ENCODE measurements at places on chromosomes 1 and 21. TPM values are rescaled to one million over a fixed set of nuclear protein-coding genes. Genes with fewer than 3 reads are reported as not detected.

The GORAB gene
- 7.6 TPM for polyA plus RNA-seq

- no peak for DNase-seq
These were observed 8.3 kb downstream of the PLEKHG5 start for GRCh38 chr1:6483017-6483760.

GRCh38 chr21:16563795-16564194 is 834.0 kb downstream of the USP25 start:
- DNase-seq: no peak

DNA sequence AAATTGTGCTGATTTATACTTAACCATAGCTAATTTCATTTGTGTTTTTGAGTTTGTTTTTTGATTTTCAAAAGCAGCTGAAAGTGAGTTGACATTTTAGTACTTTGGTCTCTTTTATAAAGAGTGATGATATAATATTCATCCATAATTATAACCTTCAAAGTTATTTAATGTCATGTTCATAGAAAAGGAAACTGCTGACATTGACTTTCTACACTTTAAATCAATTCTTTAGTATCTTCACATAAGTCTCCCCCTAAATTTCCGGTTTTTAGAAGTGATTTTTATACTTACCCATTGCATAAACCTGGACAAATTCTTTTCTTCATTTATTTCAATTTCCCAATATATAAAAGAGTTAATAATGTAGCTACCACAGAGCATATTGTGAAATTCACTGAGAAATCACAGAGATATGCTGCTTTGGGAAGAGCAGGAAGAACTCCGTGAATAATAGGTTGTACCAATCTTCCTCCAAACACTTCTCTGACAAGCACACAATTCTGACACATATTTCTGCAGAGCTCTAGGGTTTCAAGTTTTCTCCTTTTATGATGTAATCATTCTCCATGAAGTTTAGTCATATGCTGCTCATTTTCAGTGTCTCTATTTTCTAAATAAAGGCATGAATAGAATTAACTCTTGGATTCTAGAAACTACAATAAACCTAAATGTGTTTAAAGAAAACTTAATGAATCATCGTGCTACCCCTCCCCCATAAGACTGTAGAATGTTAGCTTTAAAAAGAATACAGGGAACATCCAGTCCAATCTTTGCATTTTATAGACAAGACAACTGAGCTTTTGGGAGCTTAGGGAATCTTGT is 25.6 kb upstream of the CDC42BPA start:
- DNase-seq: peak; percentile 91

DNA sequence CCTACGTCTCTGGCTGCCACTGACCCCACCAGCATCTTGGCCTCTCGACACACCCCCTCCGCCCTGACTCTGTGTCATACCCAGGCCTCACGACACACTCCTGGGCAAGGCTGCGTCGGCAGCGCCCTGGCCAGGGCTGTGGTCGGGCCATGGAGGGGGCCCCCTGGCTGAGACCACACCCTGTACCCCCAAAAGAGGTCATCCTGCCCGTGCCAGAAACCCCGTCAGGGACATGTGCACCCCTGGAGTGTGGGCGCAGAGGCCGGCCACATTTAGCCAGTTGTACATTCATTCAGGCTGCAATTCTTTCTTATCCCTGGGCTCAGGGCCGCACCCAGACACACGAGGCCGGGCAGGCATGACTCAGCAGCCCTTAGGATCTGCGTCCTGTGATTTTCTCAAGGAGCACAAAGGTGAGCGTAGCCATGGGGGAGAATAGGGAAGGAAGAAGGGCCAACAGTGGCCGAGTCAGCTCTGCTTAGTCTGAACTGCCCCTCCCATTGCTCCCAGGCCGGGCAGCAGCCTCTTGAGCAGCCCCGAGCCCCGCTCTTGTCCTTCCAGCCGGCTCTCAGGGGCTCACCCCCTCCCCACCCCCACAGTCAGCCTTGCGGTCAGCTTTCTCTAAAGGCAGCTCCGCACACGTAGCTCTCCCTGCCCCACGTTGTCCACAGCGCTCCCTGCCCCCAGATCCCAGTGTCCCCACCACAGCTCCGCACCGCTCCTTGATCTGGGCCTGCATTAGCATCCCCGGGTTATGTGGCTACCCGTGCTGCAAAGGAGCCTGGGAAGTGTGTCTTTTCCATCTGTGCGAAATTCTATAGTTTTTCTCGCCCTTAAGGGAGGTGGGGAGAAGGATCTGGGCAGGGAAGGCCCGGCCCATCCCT is 7.9 kb downstream of the CSTB start:
- no peak for DNase-seq

- DNase-seq: peak; percentile 1
These were observed 242.6 kb upstream of the CXADR start for GRCh38 chr21:17270229-17270628.
